Naive thymus-derived CD8-positive, alpha-beta T cell (primary cell): ENCODE measurements at places on chromosomes 7 and 10. TPM values are rescaled to one million over a fixed set of nuclear protein-coding genes. Genes with fewer than 3 reads are reported as not detected.

CPA5 gene
- 159 TPM for polyA plus RNA-seq

GIMAP5 gene
- polyA plus RNA-seq, result 320 TPM

SAMD9 gene
- polyA plus RNA-seq, result 28.3 TPM

KMT2E gene
- polyA plus RNA-seq, result 193 TPM

HPSE2 gene
- not detected for polyA plus RNA-seq

CUZD1 gene
- 0.83 TPM for polyA plus RNA-seq

GBX1 gene
- polyA plus RNA-seq, result not detected

MSMB gene
- not detected for polyA plus RNA-seq

MLXIPL gene
- polyA plus RNA-seq, result not detected

SLC13A1 gene
- polyA plus RNA-seq, result not detected

FAM20C gene
- polyA plus RNA-seq, result not detected

CRYGN gene
- 0.69 TPM for polyA plus RNA-seq

FBXO24 gene
- polyA plus RNA-seq, result 0.60 TPM

CDK1 gene
- polyA plus RNA-seq, result not detected

FGFBP3 gene
- 2.5 TPM for polyA plus RNA-seq

SYT15 gene
- polyA plus RNA-seq, result 0.12 TPM

KLLN gene
- polyA plus RNA-seq, result 0.47 TPM

WEE2 gene
- not detected for polyA plus RNA-seq

TEX36 gene
- not detected for polyA plus RNA-seq

NRF1 gene
- polyA plus RNA-seq, result 11.7 TPM

NPVF gene
- polyA plus RNA-seq, result not detected

PILRA gene
- 0.63 TPM for polyA plus RNA-seq

SPDYE1 gene
- 0.14 TPM for polyA plus RNA-seq

SLC29A4 gene
- polyA plus RNA-seq, result not detected

CYP3A4 gene
- polyA plus RNA-seq, result 0.14 TPM

FFAR4 gene
- polyA plus RNA-seq, result not detected

COL28A1 gene
- not detected for polyA plus RNA-seq

HERC4 gene
- 18.1 TPM for polyA plus RNA-seq

STK31 gene
- not detected for polyA plus RNA-seq

LIPK gene
- not detected for polyA plus RNA-seq
